ENCODE measurements at places on chromosomes 11 and 22.
A peak's percentile ranks its signal among the peaks of the same experiment; 100 is the strongest.

DNA sequence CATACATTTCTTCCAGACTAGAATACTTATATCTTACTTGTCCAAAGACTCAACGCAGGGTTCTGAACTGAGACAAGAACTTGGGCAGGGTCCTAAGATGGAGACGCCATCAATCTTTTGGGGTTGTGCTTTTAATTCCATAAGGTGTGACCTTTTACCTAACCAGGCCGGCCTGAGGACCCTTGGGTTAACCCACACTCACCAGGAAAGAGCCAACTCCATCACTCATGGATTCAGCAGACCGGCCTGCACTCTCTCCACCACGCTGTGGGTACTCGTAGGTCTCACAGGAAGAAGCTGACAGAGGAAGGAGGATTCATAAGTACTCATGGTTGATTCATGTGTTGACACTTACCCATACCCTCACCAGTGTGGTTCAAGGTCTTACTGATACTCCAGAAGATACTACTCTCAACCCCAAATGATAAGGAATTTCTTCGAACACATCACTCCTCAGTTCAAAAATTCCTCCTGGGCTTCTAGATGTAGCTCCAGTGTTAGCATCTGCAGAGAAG is 36.2 kb downstream of the USP35 start:
- no peak for DNase-seq

GRCh38 chr11:11446967-11447366 is 93.9 kb upstream of the CSNK2A3 start:
- DNase-seq, result no peak

GRCh38 chr11:45736424-45736823 is 68.5 kb upstream of the SLC35C1 start:
- DNase-seq, result no peak

DNA sequence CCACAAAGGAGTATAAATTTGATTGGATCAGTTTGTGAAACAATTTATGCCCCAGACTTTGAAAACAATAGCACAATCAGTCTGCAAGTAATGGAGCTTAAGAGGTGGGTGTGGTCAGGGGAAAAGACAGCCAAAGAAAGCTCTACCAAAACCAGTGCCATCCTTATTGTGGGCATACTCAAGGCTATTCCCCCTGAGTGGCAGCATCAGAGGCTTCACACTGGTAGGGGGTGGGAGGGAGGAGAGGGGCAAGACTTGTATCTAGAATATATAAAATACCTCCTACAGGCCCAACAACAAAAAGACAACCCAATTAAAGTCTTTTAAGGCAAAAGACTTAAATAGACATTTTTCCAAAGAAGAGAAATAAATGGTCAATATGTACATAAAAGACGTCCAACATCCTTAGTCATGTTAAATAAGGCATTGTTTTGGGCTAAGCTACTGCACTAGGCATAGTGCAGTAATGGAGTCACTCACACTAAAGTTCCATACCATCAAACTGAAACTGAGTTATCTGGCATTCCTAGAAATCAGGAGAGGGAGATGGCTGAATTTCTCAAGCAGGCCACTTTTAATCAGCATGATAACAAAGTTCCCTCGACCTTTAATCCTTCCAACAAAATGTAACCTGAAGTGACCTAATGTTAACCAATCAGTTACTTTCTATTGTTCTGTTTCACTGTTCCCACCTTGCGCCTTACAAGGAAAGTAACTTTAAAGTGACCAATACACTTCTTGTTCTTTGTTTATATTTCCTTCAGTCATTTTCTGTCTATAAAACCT is 24.8 kb downstream of the NARS2 start:
- DNase-seq, result no peak

DNA sequence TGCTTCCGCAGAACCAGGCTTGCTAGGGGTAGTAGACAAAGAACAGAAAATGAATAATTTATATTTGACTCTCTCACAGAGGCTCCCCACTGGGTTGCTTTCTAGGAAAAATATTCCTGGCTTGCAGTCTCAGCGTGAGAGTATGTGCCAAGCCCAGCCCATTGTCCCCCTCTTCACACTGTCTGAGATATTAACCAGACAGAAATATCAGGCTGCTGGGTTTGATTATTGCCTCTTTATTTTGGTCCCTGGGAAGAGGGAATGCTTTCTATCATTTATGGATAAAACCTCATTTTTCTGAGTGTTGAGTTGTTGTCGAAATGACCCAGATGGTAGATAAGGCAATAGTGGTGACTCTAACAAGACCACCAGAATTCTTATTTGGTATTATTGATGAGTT is 367.9 kb downstream of the METTL15 start:
- DNase-seq, result no peak

- DNase-seq, result no peak
Measured at GRCh38 chr11:83235825-83236224, 42.3 kb downstream of the ANKRD42 start.

DNA sequence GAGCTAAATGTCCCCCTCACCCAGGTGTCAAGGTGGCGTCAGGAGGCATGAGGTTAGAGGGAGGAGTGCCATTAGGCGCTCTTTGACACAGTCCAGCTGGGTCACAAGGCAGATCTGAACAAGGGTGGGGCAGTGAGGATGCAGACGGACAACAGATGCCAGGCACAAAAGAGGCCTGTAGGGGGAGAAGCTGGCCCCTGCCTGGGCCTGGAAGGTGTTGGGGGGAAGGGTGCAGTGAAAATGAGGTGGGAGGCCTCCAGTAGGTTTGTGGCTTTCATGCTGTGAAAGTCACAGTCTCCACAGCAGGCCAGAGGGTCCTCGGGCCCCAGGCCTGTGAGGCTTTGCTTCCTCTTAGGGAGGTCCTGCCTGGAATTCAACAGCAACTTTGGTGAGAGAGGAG is 85.0 kb upstream of the PLET1 start:
- no peak for DNase-seq

- DNase-seq, result peak; percentile 24
Measured at GRCh38 chr11:58629857-58630256, 7.4 kb downstream of the CNTF start.

- DNase-seq, result no peak
Measured at GRCh38 chr11:4084406-4085125, 10.0 kb upstream of the RRM1 start.

DNA sequence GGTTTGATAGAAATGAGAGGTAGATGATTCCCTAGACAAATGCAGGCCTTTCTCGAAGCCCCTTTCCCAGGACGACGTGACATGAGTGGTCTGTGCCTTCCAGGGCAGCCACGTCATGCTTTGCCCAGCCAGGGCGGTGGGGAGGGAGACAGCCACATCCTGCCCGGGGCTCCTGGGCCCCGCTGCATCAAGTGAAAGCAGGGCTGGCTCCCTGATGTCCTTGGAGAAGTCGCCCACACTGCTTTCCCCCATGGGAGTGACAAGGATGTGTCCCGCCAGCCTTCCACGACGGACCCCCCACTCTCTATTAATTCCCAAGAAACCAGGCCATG is 13.2 kb downstream of the PPARA start:
- no peak for DNase-seq

GRCh38 chr11:2235588-2236326 is 34.6 kb downstream of the ASCL2 start:
- no peak for DNase-seq

- no peak for DNase-seq
Measured at GRCh38 chr11:69698362-69698761, 5.5 kb downstream of the FGF19 start.

- DNase-seq, result peak; percentile 49
Measured at GRCh38 chr11:70423523-70424505, 25.5 kb downstream of the CTTN start.

- DNase-seq, result no peak
Measured at GRCh38 chr11:133697161-133697560, 148.2 kb downstream of the SPATA19 start.

DNA sequence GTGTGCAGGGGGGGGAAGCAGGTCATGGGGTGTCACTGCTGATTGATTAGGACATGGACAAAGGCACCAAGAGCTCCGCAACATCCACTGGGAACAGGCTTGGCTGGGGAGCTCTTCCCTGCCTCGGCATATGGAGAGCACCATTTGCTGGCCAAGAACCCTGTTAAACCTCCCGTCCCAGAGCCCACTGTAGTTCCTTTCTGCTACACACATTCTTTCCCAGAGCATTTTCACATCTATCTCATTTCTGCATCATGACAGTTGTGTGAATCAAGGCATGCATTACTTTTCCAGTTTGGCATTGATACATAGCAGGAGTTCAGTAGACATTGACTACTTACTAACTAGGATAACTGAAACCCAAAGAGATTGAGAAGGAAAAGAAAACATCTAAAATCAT is 333.4 kb upstream of the B3GAT1 start:
- no peak for DNase-seq

DNA sequence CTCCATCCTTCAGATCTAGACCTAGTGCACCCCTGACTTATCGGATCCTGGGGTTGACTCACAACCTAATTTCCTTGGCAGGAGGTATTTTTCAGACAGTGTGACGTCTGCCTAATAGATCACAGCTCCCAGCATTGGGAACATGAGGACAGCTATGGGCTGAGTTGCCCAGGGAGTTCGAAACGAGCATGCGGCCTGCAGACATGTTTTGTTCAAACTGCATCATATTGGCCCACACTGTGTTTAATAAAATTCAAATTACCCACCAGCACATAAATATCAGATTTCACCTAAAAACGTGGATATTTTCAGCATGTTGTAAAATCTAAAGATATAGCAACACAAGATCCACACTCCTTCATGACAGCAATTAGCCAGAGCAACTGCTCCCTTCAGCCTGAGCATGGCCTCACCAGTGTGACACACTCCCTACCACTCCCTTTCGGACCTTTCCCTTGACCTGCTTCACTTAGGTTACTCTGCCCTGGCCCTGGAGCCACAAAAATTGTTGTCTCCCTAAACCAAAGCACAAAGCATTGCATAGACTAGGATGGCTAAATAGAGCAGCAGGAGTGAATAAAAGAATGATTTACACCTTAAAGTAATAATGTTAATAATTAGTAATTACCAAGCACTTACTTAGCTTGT is 53.6 kb upstream of the USP47 start:
- DNase-seq, result no peak

DNA sequence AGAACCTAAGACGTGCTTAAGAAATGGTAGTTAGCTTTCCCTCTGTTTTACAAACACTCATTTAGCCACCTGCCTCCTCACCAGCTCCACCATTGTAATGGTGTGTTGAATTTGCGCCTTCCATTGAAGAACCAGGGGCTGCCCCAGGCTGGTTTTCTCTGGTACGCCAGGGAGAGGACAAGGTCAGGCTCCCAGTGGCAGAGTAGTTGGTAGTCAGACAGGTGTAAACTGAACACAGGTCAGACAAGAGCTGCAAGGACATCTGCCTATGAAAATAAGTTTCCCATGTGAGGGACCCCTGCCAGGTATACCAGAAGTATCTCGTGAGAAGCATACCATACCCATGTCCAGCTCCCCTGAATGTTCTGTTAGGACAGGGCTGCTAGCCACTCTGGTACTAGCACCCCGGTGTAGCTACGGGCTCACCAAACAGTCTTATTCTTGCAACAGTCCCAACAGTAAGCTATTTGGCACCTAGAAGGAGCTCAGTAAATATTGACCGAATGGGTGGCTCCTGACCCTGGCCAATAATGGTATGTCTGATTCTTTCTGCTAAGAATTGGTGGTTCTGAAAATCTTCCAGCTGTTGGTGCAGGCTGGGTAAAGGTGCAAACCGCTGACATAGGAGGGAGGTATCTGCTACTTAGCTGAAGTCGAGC is 359.0 kb downstream of the LARGE1 start:
- no peak for DNase-seq

- no peak for DNase-seq
Measured at GRCh38 chr11:74282914-74283371, 28.5 kb downstream of the P4HA3 start.

GRCh38 chr11:68741463-68741862 is 9.9 kb downstream of the TESMIN start:
- no peak for DNase-seq

DNA sequence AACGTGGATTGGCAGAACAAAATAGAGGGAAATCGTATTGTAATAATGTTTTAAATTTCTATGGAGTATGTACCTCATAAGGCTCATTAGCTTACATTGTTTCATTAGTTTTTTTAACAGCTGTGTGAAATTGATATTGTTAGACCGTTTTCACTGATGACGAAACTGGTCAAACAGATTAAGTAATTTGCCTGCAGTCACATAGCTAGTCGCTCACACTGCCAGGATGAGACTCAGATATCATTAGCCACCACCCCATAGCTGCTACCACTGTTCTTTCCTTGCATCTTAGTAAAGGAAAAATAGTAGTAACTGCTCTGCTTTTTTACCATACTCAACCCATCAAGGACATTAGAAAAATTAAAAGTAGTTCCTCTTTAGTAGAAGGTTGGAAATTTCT is 64.0 kb downstream of the DKK3 start:
- no peak for DNase-seq

- no peak for DNase-seq
Measured at GRCh38 chr11:117973503-117973860, 12.7 kb upstream of the IL10RA start.

GRCh38 chr11:114132417-114132816 is 72.9 kb downstream of the ZBTB16 start:
- DNase-seq, result no peak

GRCh38 chr11:99368583-99368982 is 347.8 kb downstream of the CNTN5 start:
- DNase-seq, result no peak

GRCh38 chr22:20227363-20227762 is 40.8 kb downstream of the RTN4R start:
- DNase-seq, result no peak

GRCh38 chr11:119282495-119282894 is 34.4 kb downstream of the MCAM start:
- DNase-seq, result no peak

GRCh38 chr11:112156153-112156955 is 7.5 kb downstream of the IL18 start:
- no peak for DNase-seq

- no peak for DNase-seq
Measured at GRCh38 chr11:12218909-12219308, 108.5 kb downstream of the MICAL2 start.

- no peak for DNase-seq
Measured at GRCh38 chr11:94742665-94743064, 25.5 kb upstream of the AMOTL1 start.

- peak; percentile 57 for DNase-seq
Measured at GRCh38 chr11:46050003-46050461, 71.2 kb downstream of the PHF21A start.

- DNase-seq, result no peak
Measured at GRCh38 chr11:56968524-56968923, 20.2 kb upstream of the OR5AK2 start.

DNA sequence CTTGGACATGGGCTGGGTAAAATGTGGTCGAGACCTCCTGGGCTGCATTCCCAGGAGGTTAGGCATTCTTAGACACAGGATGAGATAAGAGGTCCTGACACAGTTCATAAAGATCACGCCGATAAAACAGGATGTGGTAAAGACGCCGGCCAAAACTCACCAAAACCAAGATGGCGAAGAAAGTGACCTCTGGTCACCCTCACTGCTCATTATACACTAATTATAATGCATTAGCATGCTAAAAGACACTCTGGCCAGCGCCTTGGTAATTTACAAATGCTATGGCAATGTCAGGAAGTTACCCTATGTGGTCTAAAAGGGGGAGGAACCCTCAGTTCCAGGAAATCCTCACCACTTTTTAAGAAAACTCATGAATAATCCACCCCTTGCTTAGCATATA is 983.3 kb downstream of the OPCML start:
- DNase-seq, result no peak

- no peak for DNase-seq
Measured at GRCh38 chr11:76124905-76125770, 81.2 kb downstream of the WNT11 start.

GRCh38 chr11:75939992-75940391 is 125.0 kb downstream of the UVRAG start:
- no peak for DNase-seq

Data from AG04450 (cell line).